ENCODE measurements at places on chromosomes 6 and 20. TPM values are rescaled to one million over a fixed set of nuclear protein-coding genes. Genes with fewer than 3 reads are reported as not detected.

Gene LY6G6C
- 0.35 TPM for total RNA-seq

GRCh38 chr20:51639206-51639832 is 96.8 kb upstream of the NFATC2 start:
- DNase-seq: peak; percentile 84

DNA sequence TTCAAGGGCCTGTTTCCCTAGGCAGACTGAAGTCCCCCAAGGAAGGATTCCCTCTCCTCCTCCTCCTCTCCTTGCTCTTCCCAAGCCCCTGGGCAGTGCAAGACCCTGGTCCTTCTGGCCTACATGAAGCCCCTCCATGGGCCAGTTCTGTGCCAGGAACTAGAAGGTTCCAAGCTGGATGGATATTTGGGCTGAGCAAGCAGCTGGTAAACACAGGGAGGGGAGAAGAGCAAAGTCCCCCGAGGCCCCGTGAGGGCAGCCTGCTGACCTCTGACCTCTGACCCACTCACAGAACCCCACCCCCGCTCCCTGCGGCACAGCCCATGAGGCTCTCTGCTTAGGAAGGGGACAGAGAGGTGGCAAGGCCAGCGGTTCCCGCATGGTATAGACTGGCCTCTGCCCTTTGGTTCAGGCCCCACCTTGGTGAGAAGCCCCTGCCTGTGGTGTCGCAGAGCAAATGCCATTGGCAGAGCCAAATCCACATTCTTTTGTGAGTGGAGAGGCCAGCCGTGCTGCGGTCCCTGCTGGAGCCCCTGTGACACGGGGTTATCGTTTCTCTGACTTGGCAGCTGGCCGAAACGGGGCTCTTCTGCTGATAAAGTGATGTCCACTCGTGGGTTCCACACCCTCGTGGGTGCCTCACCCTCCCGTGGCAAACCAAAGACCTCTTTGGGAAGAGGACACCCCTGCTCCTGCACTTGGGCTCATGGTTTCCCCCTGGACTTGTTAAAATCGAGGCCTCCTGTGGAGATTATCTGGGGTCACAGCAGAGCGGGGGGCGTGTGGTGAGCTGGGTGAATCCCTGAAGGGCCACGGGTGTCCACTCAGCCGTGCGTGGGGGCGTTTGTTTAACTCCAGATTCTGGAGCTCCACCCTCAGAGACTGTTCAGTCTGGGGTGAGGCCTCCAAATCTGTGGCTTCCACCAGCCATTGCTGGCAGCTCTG is 2.1 kb upstream of the CHRNA4 start:
- DNase-seq: no peak

Gene XKR7
- 0.04 TPM for total RNA-seq

Gene DEFB124
- total RNA-seq: not detected

DNA sequence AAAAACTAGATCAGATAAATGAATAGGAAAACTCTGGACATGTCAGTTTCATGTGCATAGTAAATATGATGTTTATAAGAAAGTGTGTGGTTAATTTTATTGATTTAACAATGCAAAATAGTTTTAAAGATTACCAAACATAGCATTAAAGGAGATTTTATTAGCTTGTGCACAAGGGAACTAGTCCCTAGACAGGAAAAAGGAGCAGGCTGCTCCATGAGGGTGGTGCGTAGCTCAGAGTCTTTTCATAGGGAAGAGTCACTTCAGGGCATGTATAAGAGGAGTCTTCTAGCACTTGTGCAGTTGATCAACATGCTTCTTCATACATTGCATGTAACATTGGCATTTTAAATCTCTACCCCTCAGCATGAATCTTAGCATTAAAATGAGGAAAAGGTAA is 835.8 kb downstream of the GRIK2 start:
- no peak for DNase-seq

Gene TUBB
- total RNA-seq: 1,276 TPM

- peak; percentile 15 for DNase-seq
These were observed 1.9 kb downstream of the GRM4 start for GRCh38 chr6:34143884-34144580.

DNA sequence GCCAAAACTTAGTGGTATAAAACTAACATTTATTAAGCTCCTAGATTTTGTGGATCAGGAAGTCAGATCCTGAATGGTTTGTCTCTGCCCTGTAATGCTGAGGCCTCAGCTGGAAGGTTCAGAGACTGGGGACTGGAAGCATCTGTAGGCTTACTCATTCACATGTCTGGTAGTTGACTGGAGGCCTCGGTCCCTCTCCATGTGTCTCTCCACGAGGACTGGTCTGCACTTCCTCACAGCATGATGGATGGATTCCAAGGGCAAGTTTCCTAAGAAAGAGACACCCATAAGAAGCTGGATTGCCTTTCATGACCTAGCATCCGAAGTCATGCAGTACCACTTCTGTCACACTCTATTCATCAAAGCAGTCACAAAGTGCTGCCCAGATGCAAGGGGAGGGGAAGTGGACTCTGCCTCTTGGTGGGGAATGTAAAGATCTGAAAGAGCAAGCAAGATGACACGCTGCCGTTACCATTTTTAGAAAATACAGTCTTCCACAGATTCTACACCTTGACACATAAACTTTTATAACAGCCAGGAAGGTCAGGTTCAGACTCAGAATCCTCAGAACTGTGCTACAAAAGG is 17.2 kb upstream of the MDGA1 start:
- no peak for DNase-seq

Gene VSX1
- not detected for total RNA-seq

GRCh38 chr6:125953502-125953875 is 3.1 kb upstream of the HINT3 start:
- no peak for DNase-seq

DNA sequence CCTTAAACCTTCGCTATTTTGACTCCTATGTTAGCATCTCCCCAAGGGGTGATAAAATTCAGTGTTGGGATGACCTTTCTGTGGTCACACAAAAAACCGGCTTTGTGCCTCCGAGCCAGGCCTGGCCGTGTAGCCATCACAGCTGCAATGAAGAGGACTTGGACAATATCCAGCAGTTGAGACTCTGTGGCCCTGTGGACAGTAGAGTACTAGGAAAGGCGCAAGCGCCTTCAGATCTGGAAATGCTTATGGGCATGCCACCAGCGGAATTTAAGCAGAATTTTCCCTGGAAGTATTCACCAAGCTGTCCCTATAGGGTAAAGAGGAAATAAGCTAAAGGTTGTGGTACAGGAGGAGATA is 63.3 kb upstream of the SLC2A12 start:
- no peak for DNase-seq

Gene PTPRT
- not detected for total RNA-seq

- DNase-seq: peak; percentile 49
These were observed 2.8 kb upstream of the PNPLA1 start for GRCh38 chr6:36266913-36267644.

DNA sequence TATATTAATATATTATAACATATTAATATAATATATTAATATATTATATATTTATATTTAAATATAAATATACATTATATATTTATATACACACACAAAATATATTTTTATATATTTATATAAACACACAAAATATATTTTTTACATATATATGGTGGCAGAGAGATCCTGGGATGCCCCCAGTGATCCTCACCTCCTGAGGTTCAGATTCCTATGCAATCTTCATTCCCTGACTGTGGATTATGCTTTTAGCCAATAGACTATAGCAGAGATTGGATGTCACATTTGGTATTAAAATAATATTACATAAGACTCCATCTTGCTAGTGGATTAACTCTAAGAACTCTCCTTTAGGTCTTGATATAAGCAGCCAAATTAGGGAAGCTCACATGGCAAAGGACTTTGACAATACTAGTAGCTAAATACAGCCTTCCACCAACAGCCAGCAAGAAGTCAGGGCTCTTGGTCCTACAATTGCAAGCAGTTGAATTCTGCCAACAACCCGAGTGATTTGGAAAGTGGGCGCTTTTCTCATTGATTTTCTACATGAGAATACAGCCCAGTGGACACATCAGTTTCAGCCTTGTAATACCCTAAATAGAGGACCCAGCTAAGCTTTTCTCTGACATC is 681.0 kb downstream of the C6orf118 start:
- DNase-seq: no peak

DNA sequence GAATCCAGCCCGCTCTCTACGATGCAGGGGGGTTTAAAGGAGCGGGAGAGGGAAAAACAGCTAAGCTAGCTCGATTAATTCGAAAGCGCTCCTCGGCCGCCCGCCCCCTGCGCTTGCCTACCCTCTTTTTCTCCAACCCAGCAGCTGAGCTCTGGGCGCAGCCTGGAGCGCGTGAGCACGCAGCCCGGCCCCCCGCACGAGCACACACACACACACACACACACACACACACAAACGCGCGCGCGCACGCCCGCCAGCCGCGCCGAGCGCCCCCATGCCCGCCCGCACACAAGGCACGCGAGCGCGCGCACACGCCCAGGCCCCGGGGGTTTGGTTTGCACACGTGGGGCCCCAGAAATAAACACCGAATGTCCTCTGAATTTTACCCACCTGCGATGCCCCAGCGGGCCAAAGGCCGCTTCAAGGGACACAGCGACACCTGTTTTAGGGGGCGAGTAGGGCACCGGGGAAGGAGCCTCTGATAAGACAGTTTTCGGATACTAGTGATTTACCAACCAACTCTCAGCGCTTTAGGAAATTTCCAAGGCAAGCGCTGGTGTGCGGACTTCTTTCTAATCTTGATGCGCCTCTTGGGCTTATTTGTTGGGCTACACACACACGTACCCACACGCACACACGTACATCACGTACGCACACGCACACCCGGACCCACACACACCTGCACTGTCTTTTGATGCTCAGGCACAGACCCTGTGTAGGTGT is 802 bp upstream of the NRN1 start:
- peak; percentile 50 for DNase-seq

DNA sequence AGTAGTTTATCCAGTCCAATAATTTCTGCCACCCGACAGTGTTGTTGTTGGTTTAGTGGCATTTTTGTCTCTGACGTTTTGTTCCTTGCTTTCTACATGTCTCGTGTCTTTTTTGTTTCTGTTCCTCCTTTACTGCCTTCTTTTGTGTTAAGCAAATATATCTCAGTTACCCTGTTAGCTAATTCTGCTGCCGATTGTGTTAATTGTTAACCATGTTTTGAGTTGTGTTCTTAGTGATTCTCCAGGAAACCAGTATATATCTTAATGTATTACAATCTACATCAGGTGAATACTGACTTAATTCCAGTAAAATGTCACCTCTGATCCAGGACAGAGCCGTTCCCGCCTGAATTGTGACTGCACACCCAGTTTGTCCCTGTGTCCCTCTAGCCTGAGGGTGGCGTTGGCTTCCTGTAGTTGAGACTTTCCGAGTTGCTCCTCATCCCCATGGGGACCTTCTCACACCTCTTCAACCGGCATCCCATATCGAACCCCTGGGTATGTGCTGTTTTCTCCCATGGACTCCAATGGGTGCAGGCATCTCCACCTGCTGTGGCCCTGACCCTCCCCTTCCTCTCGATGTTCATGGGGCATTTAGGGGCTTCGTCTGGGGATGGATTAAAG is 35.8 kb upstream of the BHLHE23 start:
- no peak for DNase-seq

DNA sequence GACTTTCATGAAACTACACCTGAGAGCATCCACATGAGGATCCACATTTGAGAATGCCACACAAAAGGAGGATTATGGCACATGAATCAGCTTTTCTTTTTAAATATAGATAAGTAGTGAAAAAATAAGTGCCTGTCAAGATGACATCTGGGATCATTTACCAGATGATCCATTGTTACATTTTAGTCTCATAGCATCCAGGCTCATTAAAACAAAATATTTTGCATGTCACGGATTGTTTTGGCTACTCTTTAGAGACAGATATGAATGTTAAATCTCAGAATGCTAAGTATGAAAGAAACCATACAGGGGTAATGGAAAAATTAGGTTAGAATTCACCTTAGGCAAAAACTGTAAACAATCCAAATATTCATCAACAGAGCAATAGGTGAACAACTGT is 66.7 kb downstream of the MYO6 start:
- DNase-seq: no peak

GRCh38 chr6:89021629-89022028 is 58.2 kb upstream of the RNGTT start:
- DNase-seq: no peak

DNA sequence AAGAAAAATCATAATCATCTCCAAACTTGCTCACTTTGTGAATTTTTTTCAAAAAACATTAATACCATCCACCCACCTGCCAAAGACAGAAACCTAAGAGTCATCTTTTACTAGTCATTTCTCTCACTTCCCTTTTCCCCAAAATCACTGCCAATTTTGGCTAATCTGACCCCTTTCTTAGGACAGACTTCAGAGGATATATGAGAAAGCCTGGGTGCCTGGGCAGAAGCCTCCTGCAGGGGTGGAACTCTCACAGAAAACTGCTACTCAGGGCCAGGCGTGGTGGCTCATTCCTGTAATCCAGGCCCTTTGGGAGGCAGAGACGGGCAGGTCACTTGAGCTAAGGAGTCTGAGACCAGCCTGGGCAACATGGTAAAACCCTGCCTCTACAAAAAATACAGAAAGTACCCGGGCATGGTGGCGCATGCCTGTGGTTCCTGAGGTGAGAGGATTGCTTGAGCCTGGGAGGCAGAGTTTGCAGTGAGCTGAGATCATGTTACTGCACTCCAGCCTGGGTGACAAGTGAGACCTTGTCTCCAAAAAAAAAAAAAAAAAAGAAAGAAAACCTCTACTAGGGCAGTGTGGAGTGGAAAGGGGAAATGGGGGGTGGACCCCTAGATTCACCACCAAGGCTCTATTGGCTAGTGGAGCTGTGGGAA is 3.8 kb downstream of the DEK start:
- no peak for DNase-seq

GRCh38 chr6:36908747-36909146 is 23.0 kb downstream of the C6orf89 start:
- DNase-seq: no peak

Gene EPHA7
- total RNA-seq: not detected

Gene SLC22A16
- not detected for total RNA-seq

DNA sequence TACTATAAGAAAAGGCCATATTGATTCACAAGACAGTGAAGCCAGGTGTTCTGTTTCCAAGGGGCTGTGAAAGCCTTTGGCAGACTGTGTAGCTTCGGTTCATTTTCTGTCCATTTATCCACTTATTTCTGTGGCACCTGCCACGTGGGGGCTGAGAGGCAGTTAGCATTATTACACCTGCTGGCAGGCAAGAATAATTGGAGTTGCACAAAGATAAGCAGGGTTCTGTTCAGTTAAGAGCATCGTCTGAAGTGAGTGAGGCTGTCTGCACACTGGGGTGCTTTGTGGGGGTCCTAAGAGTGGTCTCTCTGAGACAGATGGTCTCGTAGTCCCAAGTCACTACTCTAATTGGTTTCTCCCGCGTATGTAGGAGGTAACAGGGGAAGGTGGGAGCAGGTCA is 60.6 kb upstream of the CCN6 start:
- DNase-seq: no peak
